ENCODE measurements at places on chromosomes 6 and 20.
A peak's percentile ranks its signal among the peaks of the same experiment; 100 is the strongest.

- no peak for DNase-seq
Observed at GRCh38 chr20:50568549-50568942, 58.4 kb downstream of the PTPN1 start.

- no peak for DNase-seq
Observed at GRCh38 chr6:10659699-10660348, 34.6 kb downstream of the C6orf52 start.

DNA sequence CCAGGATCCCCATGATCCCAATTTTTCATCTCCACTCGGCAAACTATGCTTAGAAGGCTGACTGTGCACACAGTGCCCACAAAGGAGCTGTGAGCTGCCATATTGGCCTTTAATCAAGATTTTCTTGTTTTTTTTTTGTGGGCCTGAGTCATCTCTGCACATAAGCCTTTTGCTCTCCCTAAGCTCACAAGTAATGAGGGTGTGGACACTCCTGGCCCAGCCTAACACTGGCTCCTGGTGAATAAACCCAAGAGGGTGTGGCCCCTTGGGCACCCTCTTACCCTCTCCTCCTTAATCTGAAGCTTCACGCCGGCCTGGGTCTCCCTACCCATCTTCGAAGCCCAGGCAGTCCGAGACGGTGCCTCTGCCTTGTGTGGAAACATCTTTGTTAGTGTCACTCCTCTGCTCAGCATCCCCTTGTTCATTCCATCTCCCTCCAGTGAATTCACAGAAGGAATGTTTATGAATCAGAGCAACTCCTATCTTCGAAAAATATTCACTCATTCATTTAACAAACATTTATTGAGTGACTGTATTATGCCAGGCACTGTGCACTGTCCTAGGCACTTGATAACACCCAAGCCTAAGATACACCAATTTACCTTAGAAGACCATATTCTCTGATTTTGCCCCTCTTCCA lies 22.2 kb upstream of the MRPS10 start:
- no peak for DNase-seq

- DNase-seq, result no peak
Observed at GRCh38 chr6:4178737-4179333, 43.5 kb upstream of the ECI2 start.

- no peak for DNase-seq
Observed at GRCh38 chr6:101541894-101542293, 148.4 kb downstream of the GRIK2 start.

GRCh38 chr6:33692760-33693158 lies 18.7 kb downstream of the UQCC2 start:
- DNase-seq, result peak; percentile 64

DNA sequence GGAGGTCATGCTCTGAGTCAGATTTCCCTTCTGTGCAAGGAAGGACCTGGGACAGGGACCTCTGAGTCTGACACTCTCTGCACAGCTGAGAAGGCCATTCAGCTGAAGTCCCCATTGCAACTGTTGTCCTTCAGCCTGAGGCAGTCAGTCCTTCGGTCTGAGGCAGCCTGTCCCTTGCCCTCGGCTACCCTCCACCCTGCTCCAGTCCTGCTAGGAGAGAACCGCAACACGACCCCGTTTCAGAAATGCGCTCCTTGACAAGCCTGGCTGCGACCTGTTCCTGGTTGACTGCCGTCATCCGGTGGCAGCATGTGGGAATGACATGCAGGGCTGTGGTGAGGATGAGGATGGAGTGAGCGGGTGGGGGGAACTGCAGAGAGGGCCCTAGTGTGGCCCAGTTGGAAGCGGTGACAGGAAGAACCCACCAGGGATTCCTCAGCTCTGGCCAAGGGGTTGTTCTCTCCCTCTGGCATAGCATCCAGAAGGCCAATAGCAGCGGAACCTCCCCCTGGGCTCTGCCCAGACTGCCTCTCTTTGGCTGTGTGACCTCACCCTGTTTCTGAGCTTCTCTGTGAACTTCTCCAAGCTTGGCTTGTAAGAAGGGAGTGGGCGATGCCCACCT lies 40.3 kb upstream of the ANGPT4 start:
- peak; percentile 65 for DNase-seq

GRCh38 chr6:93319304-93319703 lies 100.1 kb downstream of the EPHA7 start:
- DNase-seq, result no peak

- DNase-seq, result no peak
Observed at GRCh38 chr6:53956068-53956711, 155.1 kb upstream of the MLIP start.

DNA sequence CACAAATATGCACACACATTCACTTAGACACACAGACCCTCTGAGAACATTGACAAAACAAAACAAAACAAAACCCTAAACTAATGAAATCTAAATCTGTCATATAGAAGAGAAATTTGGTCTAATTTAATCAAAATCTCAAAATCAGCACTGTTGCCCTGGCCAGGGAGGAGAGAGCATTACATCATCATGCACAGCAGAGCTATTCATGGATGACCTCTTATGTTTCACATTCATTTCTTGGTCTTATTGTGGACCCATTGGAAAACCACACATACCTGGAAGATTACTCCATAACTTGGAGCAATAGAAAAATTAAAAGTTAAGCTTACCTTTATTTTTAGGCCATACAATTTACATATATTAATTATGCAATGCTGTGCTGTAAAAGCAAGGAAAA lies 1223.6 kb upstream of the GJE1 start:
- DNase-seq, result no peak

GRCh38 chr6:160581406-160581805 lies 82.7 kb downstream of the LPA start:
- no peak for DNase-seq

DNA sequence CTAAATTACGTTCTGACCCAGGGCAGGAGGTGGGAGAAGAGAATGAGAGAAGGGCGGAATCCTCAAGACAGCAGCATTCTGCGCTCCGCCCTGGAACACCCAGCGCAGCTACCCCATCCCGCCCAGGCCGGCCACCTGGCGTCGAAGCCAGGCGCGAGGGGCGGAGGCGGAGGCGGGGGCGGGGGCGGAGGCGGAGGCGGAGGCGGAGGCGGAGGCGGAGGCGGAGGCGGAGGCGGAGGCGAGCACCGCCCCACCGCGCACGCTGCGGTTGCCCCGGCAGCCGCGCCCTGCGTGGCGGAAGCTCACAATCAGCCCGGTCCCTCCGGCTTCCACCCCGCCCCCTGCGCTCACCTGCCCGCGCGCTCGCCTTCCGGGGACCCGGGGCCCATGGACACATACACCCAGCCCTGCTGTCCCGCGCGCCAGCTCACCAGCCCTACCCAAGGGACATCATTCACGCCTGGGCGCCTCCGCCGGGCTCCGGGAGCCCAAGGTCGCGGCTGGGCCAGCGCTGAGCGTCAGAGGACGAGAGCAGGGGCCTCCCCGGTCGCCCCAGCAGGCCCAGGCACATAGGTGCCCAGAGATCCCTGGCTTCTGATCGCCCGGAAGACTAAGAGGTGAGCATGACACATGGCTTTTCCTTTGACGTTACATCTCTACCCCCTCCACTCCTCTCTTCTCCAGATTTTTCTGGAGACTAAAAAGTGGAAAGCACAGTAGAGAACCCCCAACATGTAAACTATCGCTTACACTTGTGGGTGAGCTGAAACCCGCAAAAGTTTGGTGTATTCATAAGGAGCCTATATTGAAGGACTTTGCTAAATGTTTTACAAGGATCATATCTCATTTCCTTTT lies at the start of gene ANKEF1:
ANKEF1 (plus strand) TSS at position 271 of the 855 bp plus-strand sequence. CDS start 3,315 bp downstream, outside the sequence.
- peak; percentile 77 for DNase-seq

DNA sequence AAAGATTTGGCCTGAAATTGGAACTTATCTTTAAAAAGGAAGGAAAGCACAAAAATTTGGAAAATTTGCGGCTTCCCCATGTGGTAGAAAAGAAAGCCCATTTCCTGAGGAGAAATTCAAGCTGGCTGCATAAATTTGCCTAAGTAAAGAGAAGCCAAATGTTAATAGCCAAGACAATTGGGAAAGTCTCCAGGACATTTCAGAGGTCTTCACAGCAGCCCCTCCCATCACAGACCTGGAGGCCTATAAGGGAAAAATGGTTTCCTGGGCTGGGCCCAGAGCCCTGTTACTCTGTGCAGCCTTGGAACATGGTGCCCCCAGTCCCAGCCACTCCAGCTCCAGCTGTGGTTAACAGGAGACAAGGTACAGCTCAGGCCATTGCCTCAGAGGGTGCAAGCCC lies 736.5 kb downstream of the HACE1 start:
- DNase-seq, result no peak

DNA sequence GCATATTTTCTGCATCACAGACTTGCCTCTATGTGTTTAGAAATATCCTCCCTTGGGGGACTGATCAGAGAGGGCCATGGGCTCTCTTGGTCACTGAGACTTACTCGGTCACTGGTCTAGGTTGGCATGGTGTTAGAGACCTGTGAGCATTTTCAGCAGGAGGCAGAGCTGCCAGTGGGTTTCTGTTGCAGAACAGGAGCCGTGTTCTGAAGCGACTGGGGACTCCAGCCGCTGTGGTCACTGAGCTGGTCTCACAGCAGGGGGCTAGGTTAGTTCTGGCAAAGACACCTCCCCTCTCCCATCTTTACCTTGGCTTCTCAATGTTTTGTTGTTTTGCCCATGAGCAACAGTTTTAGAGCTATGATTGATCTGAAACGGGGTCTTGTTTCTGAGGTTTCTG lies 8.7 kb downstream of the TMEM181 start:
- DNase-seq, result no peak

GRCh38 chr20:10468340-10468845 lies 33.3 kb downstream of the SLX4IP start:
- DNase-seq, result no peak

DNA sequence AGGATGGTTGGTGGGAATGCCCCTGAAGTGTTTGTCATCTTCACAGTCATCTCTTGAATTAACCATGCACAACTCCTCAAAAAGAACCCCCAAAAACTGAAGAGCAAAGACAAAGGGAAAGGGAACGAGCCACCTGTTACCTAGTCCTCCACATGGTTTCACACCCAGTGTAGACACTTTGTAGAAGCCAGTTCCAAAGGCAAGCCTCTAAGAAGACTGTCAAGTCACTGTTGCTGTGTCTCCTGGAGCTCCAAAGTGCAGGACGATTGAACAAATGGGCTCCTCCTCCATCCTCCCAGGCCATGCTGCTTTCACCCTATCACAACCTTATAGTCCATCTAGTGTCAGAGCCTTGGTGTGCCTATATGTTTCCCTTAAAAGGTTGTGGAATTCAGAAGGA lies 277.6 kb upstream of the PRDM1 start:
- no peak for DNase-seq

DNA sequence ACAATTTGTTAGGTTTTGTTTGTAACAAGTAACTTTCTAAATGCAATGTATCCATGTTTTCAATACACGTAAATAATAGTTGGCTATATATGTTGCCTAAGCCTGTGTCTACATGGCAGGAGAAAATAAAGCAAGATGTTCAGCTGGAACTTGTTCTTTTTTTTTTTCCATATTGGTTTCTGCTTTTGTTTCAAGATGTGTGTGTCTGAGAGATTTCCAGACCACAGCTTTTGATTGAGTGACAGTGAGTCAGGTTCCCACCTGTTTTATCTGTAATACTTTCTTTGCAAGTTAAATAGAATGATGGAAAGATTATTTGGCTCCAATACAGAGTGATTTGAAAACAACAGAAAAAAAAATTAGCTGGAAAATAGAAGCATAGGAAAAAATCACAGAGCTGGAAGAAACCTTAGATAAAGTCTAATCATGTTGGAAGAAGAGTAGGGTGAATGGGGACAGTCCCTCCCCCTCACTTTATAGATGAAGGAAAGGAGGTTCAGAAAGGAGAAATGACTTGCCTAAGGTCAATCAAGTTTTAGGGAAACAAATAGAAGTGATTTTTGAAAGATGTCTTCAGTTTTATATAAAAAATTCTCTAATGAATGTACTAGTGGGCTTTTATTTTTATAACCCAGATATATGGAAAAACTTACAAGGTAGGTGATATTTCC lies 150.9 kb upstream of the STMND1 start:
- no peak for DNase-seq

DNA sequence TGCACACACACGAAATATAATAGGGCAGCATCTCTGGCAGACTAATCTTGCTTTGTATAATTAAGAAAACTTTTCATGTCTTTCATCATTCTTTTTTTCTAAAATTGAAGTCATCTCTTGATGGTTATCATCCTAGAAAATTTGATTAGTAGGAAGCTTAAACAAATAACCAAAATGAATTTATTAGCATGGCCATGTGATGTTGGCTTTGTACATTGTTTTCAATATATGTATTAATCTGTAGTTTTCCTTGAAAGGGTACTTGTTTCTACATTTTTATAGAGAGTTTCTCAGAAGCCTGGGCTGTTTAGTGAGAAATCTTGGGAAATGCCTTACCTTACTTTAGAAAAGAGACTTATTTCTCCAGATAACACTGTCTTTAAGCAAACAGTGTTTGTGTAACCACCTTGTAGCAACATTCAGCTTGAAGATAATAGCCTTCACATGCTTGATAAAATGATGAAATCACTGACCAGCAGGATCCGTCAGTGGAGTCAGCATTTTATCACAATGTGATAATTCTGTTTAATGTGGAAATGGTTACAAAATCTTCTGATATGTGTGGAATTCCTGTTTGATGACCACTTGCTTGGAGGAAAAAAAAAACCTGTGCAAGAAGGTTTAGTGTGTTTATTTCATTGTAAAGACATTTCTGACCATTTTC lies 147.8 kb downstream of the MACROD2 start:
- DNase-seq, result no peak

DNA sequence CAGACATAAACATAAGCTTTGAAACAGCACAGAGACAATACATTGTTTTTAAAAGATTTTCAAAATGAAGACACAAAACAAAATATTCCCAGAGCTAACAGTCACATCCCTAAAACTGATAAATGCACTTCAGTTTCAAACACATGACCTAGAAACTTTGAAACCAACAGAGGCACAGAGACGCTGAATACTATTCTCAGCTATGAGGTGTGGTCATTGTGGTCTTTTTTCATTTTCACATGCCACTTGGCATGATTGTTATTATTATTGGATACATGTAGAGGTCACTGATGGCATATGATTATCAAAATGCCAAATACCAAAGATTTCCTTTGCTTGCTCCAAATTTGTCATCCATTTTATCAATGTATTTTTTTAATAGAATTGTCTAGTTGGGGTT lies 306.9 kb downstream of the QKI start:
- no peak for DNase-seq

DNA sequence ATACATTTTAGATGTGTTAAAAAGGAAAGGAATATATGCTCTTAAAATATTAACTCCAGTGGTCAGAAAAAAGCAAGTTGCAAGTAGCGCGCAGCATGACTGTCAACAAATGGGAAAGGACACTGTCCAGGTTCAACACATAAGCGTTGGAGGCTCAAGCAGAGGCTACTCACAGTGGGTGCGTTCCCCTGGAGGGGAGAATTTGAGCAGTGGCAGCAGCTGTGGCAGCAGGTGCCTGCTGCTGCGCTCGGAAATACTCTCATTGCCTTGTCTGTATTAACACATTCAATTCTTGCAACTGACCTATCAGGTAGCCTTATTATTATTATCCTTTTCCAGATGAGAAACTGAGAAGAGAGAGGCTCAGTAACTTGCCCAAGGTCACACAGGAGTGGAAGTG lies 21.9 kb upstream of the CCN6 start:
- DNase-seq, result no peak

Measured in activated T-helper 1 cell treated with anti-CD3 and anti-CD28 coated beads, Interleukin-12 subunit alpha, Interleukin-12 subunit beta, Interleukin-2, Interleukin-4 antibody, amounts not matched to agents 30 ng/mL and 10 ng/mL and 1 ng/mL, durations not matched to agents 14 hours and 24 hours and 36 hours (primary cell).